ENCODE measurements at places on chromosomes 2 and 18.

- DNase-seq = no peak
These were observed 24.4 kb upstream of the ACKR3 start for GRCh38 chr2:236545248-236545658.

DNA sequence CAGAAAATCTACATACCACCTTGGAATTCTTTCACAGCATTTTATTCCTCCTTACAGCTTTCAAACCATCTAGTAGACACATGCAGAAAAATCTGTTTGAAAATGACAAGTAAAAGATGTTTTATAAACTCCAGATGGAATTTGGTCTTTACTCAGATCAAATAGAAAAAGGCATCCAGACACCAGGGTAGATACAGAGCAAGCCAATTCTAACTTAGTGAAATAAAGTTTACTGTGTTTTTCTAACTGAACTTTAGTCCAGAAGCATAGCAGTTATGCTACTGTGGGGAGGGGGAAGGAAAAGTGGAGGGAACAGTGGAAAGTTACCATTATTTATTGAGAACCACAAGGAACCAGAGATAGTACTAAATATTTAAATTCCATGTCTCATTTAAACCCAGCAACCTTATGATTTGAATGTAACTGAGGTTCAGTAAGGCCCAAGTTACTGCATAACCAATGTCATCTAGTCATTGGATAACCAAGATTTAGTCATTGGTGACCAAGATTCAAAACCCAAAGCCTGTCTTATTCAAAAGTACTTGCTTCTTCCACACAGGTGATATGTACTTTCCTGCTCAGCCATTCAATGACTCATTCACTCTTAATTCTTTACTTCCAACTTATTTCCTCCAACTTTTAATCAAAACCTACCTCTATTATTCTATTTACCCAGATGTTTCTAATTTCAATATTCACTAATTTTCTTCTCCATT is 57.7 kb downstream of the RAD51AP2 start:
- no peak for DNase-seq

GRCh38 chr2:67070826-67071225 is 326.3 kb upstream of the ETAA1 start:
- DNase-seq = no peak

GRCh38 chr2:126315828-126316227 is 340.1 kb upstream of the GYPC start:
- DNase-seq = no peak

DNA sequence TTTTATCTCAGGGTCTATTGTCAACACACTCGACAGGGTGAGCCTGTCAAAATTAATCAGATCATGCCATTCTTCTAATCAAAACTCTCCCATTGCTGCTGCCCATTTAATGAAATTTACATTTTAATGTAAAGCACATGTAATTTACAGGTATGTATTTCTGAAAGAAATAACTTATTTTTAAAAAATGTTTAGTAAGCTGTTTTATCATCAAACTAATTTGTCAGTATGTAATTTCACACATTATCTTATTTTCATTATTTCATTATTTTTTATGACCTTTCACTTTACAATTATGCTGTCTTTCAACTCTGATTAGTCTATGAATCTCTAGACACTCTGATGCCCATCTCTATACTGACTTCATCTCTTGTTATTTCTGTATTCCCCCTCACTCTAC is 467.8 kb downstream of the ZNF804A start:
- no peak for DNase-seq

GRCh38 chr2:142415461-142415860 is 284.6 kb upstream of the LRP1B start:
- no peak for DNase-seq
